ENCODE measurements at places on chromosomes 6 and 20.
A peak's percentile ranks its signal among the peaks of the same experiment; 100 is the strongest.

DNA sequence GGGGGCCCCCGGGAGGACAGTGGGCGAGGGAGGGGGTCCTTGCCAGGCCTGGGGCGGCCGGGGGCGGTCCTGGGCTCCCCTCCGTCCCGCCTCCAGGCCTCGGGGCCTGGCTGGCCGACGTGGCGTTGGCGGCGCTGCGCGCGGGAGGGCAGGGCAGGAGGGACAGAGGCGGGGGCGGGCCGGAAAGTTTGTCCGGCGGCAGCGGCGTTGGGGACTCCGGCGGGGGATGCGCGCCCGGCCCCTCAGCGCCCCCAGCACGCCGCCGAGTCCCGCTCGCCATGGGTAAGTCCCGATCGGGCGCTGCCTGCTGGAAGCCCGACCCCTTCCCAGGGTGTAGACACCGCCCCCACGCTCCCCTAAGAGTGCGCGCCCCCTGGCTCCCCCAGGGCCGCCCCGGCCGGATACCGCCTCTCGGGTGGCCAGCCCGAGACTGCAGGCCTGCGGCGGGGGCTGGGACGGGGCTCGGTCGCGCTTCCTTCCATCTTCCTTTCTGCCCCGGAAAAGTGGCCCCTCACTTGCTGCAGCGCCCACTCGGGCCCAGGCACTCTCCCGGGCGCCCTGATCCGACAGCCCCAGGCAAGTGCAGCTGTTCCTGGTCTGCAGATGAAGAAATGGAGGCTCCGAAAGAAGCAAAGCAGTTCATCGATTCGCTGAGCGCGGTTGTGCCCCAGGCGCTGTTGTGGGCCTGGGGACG lies at the start of gene SLC2A10:
SLC2A10 (plus strand) TSS at position 191 of the 694 bp plus-strand sequence; CDS start at position 279, 88 bp downstream.
- no peak for DNase-seq

DNA sequence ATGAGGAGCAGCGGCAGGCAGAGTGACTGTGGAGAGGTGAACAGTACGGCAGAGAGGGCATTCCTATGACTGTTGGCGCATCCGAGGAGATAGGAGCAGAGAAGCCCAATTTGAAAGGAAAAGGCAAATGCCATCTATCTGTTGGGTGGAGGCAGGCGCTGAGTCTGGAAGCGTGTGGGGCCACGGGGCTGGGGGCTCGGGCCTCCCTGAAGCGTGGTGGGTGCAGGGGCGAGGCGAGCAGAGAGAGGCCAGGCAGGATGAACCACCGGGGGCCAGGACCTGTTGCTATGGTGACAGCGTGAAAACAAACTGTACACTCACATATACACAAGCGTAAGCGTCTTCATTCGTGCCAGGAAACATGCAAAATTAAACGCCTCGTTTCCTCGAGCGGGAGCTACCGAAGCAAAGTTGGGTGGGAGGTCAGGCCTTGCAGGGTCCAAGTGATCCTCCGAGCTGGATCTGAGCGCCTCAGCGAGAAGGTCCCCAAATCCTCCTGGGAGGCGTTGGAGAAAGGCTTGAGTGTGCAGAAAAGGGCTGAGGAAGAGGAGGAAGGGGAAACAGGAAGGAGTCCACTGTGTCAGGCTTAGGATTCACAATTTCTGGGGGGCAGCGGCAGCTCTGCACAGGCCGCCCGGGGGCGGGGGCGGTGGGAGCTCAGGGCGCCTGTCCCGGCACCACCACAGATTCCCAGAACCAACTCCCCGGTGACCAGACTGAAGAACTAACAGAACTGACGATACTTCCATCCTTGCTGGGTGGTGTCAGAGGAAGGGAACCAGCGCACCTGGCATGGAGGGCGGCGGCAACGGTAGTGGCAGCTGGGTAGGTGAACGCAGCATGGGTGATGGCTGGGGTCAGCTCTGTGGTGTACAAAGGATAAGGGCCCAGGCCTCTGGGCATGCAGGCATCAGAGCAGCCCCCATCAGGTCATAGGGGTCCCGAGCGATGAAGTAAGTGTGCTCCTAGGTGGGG lies 68.2 kb downstream of the KHDC1L start:
- no peak for DNase-seq

GRCh38 chr6:74755778-74756177 lies 450.1 kb downstream of the COL12A1 start:
- DNase-seq: no peak

DNA sequence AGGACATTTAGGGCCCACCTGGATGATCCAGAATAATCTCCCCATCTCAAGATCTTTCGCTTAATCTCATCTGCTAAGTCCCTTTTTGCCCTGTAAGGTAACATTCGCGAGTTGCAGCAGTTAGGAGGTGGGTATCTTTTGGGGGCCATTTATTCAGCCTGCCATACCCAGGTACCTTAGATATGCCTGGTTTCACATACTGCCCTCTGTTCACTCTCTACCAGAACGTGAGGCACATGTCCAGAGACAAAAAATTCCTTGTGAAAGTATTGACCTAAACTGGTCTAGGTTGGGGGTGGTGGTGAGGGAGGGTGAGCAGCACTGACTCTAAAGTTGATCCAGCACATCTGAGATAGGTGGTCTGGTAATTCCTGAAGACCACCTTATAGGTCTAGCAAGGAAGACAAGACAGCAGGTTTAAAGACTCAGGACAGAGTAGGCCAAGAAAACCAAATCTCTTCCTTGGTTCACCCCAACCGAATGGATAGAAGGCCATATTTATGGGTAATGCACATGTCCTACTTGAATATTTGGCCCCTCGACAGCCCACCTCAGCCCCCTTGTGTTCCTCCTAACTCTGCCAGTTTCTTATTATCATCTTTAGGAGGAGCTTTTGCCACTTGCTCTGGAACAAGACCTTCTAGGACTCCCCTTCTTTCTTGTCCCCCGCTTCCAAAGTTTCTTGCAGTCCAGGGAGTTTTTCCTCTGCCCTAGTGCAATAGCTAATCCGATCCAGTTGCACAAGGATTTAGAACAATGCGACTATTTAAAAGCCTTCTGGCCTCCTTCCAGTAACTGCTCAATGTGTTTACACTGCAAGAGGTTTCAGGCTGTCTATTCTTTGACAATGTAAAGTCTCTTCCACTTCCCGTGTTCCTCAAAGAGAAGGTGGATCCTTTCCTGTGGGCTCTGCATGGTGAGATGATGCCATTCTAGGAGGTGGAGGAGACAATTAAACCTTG lies 213.0 kb upstream of the LAMP5 start:
- DNase-seq: no peak

DNA sequence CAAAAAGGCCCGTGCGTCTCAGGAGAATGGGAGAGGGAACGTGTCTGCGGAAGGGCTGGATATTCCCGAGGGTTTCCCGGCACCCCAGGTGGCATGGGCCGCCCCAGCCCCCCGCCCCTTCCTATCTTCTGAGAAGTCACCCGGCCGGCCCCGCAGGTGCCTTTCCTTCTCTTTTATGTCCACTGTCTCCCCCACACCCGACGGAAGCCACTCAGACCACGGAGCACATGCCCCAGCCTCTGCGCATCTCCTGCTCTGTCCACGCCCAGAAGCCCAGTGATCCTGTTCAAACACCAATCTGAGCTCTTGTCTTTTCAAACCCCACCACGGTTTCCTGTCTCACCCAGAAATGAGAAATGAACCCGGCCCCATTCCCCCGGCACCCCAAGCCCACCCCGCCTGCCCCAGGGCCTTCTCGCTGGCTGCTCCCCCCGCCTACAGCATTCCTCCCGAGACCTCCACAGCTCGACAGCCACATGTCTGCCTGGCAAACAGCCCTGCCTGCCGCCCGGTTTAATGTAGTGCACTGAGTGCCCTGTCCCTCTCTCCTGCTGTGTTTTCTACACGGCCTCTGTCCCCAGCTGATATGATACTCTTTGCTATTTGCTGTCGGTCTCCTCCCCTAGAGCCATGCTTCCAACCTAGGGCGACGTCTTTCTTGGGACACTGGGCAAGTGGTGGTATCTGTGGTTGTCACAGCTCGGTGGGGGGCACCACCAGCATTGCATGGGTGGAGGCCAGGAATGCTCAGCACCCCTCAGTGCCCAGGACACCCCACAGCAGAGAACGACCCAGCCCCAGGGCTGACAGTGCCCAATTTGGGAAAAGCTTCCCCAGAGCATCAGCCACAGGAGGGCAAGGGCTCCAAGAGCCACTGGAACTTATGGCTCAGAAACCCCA lies 182.7 kb downstream of the TAF4 start:
- DNase-seq: no peak

GRCh38 chr6:43120944-43121913 lies 45.1 kb downstream of the PTK7 start:
- no peak for DNase-seq

DNA sequence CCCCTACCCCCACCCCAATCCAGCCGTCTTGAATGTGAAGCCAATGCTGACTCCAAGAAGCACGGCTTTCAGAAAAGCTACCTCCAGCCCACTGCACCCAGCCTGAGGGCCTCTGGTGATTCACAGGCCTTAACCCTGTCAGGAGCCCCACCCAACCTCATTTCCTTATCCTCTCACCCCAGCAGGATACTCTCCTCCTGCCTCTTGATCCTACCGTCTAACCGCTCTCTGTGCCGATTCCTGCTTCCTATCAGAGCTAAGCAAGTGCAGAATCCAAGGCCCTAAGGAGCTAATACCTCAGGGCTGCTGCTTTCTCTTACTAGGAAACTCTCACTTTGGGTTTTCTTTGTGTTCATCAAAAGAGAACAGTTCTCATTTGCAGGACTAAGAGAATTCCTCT lies 47.2 kb downstream of the TRERF1 start:
- DNase-seq: no peak

DNA sequence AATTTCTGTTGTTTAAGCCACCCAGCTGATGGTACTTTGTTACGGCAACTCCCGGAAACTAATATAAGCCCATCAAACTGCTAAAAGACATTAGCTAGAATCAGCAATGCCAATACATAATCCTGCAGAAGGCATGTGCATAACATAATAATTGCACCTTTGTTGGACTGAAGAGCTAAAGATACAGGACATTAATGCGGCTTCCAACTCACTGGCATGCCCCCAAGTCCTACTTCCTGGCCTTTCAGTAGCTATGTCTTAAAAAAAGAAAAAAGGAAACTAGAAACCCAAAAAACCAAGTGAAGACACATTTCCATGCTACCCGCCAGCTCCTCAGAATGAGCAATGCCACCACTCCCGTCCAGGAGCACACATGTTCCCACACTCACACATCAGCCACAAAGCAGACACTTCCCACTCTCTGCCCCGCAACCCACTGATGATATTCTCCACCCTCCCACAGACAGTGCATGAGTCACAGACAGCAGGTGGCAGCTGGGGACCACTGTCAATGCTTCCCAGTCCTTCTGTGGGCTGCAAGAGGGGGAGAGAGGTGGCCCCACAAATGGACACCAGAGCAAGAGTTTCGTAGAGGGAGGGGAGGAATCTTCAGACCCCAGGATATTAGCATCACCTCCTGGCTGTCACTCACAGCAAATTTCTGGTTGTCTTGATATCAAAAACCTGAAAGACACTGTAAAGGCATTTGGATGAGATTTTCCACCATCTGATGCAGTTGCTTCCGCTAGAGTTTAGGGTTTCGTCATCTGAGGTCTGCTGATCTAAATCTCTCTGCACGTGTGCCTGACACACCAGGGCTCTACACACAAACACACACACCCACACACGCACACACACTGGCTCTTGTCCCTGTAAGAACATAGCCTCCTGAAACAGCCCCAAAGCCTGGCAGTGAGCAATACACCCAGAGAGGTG lies 32.8 kb downstream of the GFOD1 start:
- peak; percentile 22 for DNase-seq

DNA sequence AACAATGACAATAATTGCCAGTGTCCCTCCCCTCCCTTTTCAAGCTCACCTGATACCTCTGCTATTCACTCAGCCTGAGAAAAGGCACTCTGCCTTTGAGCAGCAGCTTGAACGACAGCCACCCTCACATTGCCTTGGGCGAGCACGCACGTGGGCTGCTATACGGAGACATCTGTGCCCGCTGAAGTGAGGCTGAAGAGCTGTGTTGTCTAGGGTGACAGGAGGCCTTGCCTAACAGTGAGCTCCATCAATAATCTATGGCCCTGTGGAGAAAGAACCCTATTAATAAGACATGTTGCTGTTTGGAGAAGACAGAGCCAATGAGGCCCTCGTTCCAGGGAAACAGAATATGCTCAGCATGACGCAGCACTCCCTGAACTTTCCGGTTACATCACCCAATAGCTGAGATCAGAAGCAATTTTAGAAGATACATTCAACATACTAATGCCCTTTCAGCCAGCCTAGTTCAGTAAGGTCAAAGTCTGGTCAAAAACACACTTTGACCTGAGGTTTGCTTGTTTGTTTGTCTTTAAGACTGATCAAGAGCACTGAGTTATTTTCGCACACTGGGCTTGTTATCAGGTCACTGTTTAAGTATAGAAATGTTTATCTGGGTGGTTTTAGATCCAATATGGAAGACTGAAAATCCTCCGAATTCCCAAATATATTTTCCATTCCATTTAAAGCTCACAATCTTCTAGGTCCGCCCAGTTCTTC lies 30.6 kb downstream of the RBM24 start:
- DNase-seq: no peak

All from anterior cingulate cortex (tissue), 58 donors.